ENCODE measurements at places on chromosomes 11 and 22. TPM values are rescaled to one million over a fixed set of nuclear protein-coding genes. Genes with fewer than 3 reads are reported as not detected.

Gene TTC36
- 0.77 TPM for total RNA-seq

Gene PEX16
- total RNA-seq: 29.3 TPM

Gene RIMBP3C
- total RNA-seq: not detected

Gene CRYBB3
- not detected for total RNA-seq

Gene MAJIN
- total RNA-seq: not detected

Gene KCNJ4
- total RNA-seq: not detected

Gene OMP
- total RNA-seq: 1.5 TPM

Gene THYN1
- 50.2 TPM for total RNA-seq

Gene ANO3
- total RNA-seq: under 0.01 TPM

Gene OTOG
- not detected for total RNA-seq

Gene HTR3B
- total RNA-seq: not detected

Gene GGTLC3
- not detected for total RNA-seq

All from melanocyte of skin (primary cell).